ENCODE measurements at places on chromosomes 11 and 22.

- ATAC-seq: no peak
These were observed 10.5 kb downstream of the TOLLIP start for GRCh38 chr11:1298695-1299492.

- ATAC-seq: no peak
These were observed 85.0 kb downstream of the BCR start for GRCh38 chr22:23265368-23265700.

DNA sequence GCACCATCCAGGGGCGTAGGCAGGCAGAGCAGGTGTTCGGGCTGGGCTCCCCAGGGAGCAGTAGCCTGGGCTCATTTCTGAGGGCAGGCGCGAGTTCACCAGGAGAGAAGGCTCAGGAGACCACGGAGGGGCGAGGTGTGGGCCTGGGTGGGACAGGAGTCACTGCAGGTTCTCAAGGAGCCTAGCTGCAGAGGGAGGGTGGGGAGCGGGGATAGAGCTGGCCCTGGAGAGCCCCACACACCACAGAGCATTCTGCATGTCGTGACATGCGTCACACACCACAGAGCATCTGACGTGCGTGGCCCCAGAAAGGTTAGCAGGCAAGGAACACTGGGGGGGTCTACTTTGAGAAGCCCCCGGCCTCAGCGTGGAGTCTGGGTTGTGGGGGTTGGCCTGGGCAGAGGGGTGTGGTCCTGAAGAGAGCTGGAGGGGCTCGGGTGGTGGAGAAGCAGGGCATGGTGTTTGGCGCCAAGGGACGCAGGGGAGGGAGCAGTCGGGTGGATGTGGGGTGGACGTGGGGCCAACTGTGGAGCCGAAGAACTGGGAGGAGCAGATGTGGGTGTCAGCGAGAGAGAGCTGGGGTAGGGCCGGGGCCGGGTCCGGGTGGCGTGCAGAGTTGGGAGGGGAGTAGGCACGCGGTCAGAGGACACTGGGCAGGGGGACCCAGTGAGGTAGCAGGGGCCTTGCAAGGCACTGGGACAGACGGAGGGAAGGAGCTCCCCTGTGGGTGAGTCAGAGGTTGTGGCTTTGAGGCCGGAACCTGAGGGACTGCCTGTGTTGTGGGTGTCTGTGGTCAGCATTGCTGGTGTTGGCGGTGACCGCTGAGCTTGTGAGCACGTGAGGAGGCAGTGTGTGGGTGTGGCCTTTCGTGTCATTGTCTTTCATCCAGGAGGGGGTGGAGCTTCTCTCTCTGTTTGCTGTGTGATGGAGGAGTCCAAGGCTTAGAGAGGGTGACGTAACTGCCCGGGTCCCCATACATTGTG, 25.5 kb downstream of the CTTN start:
- ATAC-seq: peak; percentile 28

- ATAC-seq: no peak
These were observed 30.1 kb upstream of the CECR2 start for GRCh38 chr22:17339095-17339693.

DNA sequence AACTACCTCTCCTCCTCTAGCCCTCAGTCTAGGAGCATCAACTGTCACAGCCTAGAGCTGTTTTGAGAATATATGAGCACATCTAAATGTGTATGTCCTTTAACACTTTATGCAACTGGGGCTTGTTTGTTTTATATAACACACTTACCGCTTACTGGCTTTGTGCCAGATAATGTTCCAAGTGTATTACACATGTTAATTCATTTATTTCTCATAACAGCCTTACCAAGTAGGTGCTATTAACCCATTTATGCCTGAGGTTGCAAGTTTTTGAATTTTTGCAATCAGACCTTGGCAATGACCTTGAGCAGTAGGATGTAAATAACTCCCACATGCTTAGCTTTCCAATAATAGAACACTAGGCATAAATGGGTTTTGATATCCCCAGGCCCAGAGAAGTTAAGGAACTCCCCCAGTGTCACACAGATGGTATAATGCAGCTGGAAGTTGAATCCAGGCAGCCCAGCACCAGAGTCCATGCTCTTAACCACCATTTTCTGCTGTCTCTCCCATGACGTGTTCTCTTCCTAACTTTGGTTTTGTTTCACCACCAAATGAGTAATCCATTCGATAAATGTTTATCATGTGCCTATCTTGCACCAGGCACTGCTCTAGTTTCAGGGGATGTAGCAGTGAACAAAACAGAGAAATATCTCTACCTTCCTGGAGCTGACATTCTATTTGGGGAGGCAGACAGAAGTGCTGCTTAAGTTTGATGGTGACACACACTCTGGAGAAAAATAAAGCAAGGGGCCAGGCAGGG, 23.1 kb downstream of the PRDM11 start:
- no peak for ATAC-seq

GRCh38 chr11:72578566-72578965, 95.7 kb downstream of the PDE2A start:
- ATAC-seq: no peak

DNA sequence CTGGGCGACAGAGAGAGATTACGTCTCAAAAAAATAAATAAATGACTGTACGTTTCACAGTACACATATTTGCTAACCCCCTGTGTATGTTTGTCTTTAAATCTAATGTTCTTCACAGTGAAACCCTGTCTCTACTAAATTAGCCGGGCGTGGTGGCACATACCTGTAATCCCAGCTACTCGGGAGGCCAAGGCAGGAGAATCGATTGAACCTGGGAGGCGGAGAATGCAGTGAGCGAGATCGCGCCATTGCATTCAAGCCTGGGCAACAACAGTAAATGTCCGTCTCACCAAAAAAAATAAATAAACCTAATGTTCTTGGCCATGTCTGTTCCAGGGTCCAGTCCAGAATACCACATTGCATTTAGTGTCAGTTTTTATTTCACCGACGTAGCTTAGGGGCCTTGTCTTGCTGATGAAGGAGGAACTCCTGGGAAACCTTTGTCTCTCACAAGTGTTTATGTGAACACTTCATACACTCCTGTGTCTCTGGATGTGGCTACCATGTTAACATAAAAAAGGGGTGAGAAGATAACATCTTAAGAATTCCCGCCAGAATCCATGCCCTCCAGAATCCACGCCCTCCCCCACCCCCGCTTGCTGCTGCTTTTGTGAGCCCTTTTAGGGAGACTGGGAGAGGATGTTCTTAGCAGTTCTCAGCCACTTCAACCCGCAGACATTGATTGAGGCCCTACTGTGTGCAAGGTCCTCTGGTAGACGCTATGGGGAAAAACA, 5.0 kb upstream of the SERHL2 start:
- ATAC-seq: no peak

DNA sequence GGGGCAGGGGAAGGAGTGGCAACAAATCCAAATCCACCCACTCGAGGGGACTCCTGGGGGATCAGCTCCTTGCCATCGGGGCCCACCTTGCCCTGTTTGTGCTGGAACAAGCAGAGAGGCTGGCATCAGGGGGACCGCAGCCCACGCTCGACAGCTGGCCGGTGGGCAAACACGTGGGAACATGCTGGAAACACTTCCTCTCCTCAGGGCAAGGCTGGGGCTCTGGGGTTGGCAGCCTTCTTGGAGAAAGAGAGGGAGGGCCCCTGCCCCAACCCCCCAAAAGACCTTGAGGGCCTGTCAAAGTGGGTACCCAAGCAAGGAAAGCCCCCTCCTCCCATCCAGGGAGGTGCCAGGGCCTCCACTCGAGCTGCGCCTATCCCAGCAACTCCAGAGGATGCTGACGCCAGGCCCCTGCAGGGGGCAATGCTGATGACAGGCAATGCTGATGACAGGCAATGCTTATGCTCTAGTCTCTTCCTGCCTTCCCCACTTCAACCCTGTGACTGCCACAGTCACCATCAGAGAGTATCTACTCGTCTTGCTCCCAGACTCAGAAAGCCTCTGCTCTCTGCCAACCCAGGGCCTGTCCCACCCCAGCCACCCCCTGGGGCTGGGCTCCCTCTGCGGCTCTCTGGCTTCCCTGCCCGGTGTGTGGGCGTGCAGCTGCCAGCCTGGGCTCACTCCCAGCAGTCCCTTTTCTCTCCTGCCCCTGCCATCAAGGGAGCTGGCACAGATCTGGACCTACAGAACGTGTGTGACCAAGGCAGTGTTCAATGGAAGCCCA, 6.0 kb downstream of the ESS2 start:
- no peak for ATAC-seq

- ATAC-seq: peak; percentile 100
These were observed 11.4 kb upstream of the BARX2 start for GRCh38 chr11:129364143-129364654.

GRCh38 chr22:23218867-23219251, 38.5 kb downstream of the BCR start:
- no peak for ATAC-seq

- ATAC-seq: peak; percentile 87
These were observed 321.0 kb downstream of the NTM start for GRCh38 chr11:131691181-131692041.

DNA sequence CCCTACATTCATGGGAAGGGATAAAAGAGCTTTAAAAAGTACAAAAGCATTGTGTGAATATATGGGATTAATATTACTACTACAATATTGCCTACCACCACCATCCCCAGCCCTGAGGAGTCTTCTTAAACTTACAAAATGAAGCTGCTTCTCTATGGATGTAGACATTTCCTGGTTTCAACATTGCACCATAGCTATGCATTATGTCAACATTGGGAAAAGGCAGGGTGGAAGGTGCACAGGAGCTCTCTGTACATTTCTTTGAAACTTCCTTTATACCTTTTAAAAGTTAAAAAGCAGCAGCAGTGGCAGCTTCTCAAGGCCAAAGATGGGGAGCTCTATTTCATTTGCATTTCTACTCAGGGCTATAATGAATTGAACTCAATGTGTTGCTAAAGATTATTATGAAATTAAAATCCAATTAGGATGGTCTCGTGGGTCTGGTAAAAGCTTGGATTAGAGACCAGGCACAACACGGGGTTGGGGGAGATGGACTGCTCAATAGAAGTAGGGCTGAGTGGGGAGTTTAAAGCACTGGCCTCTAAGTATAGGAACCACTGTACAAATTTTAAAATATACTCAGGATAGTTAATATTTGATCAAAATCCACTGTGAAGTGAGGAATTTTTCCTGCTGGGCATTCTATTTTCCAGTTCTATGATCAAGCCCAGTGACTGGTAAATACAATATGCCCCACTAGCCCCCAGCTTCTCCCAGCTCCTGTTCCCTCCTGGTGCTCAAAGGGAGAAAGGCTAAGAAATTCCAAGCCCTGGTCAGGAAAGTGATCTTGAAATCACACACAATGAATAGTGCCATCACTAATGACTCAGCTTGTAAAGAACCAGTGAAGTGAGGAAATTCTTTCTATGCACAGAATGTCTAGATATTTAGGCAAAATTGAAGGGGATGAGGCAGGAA, 362.7 kb upstream of the CCDC90B start:
- no peak for ATAC-seq

DNA sequence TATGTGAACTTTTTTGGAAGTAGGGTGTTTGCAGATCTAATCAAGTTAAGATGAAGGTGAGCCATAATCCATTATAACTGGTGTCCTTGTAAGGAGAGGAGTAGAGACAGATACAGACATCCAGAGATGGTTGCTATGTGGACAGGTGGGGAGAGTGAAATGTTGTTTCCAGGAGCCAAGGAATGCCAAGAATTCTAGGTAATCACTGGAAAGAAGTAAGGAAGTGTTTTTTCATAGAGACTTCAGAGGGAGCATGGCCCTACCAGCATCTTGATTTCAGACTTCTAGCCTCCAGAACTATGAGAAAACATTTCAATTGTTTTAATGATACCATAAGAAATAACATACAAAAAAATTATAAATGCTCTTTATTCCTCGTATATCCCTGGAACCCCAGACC, 320.5 kb upstream of the ANO3 start:
- no peak for ATAC-seq
